ENCODE measurements at places on chromosomes 2 and 18. TPM values are rescaled to one million over a fixed set of nuclear protein-coding genes. Genes with fewer than 3 reads are reported as not detected.

Gene ATG9A
- total RNA-seq = 49.7 TPM

Gene FAM117B
- total RNA-seq = 2.4 TPM

Gene HRH4
- not detected for total RNA-seq

Gene BCL2
- 0.79 TPM for total RNA-seq

Gene PKDCC
- 32.9 TPM for total RNA-seq

Gene TRABD2A
- total RNA-seq = 8.9 TPM

Gene TUBA4B
- 0.26 TPM for total RNA-seq

Gene FKBP1B
- total RNA-seq = 9.3 TPM

Gene RAD51AP2
- total RNA-seq = not detected

Gene THADA
- 28.2 TPM for total RNA-seq

Gene SP140
- total RNA-seq = 0.24 TPM

Gene IGFBP2
- total RNA-seq = 66.1 TPM

Gene LRATD1
- not detected for total RNA-seq

Gene SLC9A4
- not detected for total RNA-seq
